ENCODE measurements at places on chromosomes 16 and 17. TPM values are rescaled to one million over a fixed set of nuclear protein-coding genes. Genes with fewer than 3 reads are reported as not detected.

Gene RGS9
- total RNA-seq: 13.3 TPM

Gene AANAT
- total RNA-seq: not detected

Gene PIMREG
- total RNA-seq: 3.2 TPM

Gene TNFRSF17
- total RNA-seq: 2.1 TPM
